ENCODE measurements at places on chromosomes 3 and 15. TPM values are rescaled to one million over a fixed set of nuclear protein-coding genes. Genes with fewer than 3 reads are reported as not detected.

- no peak for DNase-seq
These were observed 110.2 kb downstream of the LRTM1 start for GRCh38 chr3:54817628-54818027.

Gene IGSF11
- total RNA-seq, result not detected

Gene ZCWPW2
- total RNA-seq, result 0.16 TPM

Gene KAT2B
- total RNA-seq, result 10.9 TPM

GRCh38 chr3:17936736-17937480, 194.5 kb upstream of the TBC1D5 start:
- DNase-seq, result no peak

Gene ETV5
- total RNA-seq, result 1.3 TPM

Gene GREM1
- 0.23 TPM for total RNA-seq

Data from activated T-helper 2 cell treated with anti-CD3 and anti-CD28 coated beads, Interferon-gamma antibody, Interleukin-2, Interleukin-4, amounts not matched to agents 10 μg/mL and 5 μg/mL and 100 μg/mL, durations not matched to agents 14 hours and 24 hours and 36 hours (primary cell).